Stimulated activated CD4-positive, alpha-beta T cell treated with anti-CD3 and anti-CD28 coated beads, Interleukin-15, amount 100 ng/mL, for 48 hours (primary cell): ENCODE measurements at places on chromosomes 5 and 9.

DNA sequence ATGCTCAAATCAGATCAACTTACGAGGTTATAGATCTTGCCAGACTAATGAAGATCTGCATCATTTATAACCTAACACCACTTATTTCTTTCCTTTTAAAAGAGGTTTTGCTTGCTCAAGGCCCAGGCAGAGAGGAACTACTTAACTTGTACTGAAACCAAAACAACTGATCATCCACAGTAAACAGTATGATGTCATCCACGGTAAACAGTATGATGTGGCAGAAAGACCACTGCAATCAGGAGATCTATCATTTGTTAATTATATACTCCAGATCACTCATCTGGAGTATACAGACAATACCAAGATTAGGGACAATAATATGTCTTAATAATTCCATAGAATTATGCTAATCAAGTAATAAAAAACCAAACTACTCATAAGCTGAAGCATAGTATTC is 116.8 kb downstream of the ADAMTS6 start:
- DNase-seq = no peak

DNA sequence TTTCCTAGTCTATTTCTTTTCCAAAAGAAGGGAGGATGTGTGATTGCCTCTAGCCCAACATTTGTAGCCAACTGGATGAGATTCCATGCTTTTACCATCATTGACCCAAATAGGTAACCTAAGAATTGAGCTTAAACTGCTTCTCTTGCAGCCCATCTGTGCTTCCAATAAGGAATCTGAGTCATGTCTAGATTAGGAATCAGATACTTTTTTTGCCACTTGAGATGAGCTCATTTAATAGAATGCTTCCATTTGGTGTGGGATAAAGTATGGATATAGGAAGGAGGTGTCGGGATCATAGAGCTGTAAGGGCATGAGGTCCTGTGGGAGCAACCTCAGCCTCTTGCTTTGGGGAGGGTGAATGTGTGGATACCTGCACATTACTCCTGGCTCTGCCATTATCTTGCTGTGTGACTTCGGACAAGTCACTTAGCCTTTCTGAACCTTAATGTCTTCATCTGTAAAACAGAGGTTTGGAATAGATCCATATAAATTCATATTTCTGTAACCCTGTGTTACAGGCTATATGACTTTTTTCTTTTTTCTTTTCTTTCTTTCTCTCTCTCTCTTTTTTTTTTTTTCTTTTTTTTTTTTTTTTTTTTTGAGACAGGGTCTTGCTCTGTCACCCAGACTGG is 56.2 kb downstream of the MAP1B start:
- DNase-seq = no peak

DNA sequence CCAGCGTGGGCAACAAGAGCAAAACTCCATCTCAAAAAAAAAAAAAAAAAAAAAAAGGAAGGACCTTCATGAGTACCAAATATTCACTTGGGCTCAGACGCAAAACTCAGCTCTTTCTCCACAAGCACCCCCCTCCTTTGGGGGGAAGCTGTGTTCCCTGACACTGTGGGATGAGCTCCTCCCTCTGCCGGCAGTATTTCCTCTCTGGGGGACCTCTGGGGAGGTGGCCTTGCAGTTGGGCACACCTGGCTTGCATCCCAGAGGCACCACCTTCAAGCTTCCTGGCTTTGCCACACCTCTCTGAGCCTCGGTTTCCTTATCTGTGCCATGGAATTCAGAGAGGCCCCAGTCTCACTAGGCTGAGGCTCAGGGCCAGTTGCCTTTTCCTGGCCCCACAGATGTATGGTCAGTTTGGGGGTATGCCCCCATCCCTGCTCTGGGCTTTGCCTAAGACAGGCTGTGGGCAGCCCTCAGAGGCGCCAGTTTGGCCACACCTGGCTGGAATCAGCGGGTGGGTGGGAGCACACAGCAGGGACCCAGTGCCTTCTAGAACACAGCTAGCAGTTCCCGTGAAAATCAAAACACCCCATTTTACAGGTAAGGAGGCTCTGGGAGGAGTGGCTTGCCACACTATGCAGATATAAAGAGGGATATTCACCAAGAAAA is 157.5 kb upstream of the IER5L start:
- DNase-seq = no peak

DNA sequence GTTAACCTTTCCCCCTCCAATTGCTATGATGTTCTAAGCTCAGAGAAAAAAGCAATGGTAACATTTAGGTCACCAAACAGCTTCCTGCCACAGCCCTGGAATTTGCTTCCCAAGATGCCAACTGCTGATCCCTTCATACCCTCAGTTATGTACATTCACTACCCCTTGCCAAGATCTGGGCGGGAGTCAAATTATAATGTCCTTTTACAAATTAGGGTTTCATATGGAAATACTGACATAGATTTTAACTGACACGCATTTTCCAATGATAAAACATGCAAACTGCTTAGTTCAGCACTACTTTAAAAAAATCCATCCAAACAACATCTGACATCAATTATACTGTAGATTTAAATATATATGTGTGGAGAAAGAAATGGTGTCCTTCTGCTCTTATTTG is 5.0 kb downstream of the LOX start:
- DNase-seq = no peak

DNA sequence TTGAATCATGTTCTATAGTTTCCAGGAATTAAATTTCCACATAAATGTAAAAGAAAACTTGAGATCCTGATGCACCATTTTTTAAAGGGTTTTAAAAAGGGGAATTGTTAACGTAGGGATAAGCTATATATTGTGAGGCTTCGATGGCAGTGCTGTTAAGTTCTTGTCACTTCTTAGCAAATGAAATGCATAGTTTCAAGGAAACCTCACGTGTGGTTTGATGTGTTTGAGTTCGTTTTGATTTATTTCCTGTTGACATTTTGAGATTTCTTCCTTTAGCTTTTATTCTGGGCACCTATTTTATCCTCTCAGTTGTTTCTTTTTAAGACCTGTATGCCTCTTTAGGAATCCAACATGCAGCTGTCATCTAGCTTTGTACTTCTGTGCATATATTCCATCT is 301.0 kb downstream of the DOCK8 start:
- no peak for DNase-seq

DNA sequence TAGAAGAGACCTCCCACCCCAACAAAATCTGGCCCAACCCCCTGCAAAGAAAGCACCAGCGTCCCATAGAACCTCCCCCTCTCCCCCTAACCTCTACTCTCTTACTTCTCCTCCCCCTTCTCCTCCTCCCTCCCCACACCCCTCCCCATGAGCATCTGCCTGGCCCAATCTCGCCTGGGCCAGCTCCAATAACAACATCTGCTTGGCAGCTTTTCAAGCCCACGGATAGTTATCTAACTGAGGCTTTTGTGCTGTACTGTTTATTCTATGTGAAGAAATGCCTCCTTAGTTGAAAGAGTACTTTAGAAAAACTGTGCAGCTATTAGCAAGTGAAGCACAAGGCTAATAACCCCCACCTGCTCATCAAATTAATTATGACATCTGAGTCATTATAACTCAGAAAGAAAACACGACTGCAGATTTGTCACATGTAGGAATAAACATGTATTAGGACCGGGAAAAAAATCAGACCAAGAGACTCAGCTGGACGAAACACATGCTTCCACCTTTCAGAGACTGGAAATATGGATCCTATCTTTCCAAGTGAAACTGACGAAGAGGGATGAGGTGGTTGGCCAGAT is 42.8 kb downstream of the NFIB start:
- no peak for DNase-seq

DNA sequence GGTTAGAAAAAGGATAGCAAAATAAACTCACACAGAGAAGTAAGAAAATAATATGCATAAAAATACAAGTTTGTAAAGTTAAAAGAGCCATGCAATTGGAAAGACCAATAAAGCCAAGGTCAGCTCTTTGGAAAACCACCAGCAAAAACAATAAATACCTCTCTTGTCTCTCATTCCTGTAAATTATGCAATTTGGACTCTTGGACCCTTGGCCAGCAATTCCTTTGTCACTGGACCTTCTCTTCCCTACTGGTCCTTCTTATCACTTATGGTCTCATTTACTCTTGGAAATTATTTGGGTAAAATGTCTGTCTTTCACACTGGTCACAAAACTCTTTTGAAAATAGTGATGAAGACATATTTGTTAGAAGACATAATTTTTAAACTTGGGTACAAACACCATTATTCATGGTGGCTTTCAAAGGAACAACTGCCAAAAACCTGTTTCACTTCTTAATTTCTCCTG is 379.5 kb downstream of the TMEM232 start:
- no peak for DNase-seq
